Activated gamma-delta T cell treated with anti-CD3 and anti-CD28 coated beads, Interleukin-2, amount 50 U/mL, for 16 hours (primary cell): ENCODE measurements at places on chromosomes 4 and X.
A peak's percentile ranks its signal among the peaks of the same experiment; 100 is the strongest.

- DNase-seq = no peak
Observed at GRCh38 chr4:127698789-127699200, 31.4 kb upstream of the SLC25A31 start.

DNA sequence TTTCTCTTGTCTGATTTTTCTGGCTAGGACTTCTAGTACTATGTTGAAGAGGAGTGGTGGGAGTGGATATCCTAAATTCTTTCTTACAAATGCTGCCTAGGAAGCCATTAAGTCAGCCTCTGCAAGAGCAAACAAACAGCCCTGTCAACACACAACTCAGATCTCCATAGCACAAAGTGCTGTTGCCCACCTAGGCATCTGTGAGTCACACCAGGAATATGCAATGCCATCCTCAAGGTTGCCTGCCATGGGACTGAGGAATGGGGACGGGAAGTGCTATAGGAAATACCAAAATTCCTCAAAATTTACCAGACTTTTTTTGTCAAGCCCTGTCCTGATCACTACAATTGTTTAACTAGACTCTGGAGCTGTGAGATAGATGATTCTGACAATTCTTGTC, 466.9 kb downstream of the FSTL5 start:
- DNase-seq = no peak

DNA sequence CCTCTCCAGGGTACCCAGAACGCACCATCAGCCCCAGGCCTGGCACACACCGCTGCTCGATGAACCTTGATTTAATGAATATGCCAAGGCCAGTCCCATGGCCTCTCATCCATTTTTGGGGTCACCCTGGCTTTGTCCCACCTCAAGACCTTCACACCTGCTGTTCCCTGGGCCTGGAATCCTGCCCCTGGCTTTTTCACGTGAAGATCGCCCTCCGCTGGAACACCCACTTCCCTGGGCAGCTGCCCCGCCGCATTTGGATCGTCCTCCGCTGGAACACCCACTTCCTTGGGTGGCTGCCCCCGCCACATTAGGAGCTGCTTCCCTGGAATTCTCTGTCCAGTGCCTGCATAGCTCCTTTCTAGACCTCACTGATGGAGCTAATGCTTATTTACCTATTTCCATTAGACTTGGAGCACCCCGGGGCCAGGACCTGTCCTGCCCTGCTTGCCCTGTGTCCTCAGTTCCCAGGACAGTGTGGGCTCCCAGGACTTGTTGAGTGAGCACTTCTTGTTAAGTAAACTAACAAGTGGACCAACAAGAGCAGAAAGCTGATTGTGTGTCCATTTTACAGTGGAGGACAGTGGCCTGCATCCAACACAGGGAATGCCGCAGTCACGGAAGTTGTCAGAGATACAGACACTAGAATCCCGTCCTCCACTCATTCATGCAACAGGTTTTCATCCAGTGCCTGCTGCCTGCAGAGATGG, 12.5 kb downstream of the BLOC1S4 start:
- DNase-seq = no peak

- no peak for DNase-seq
Observed at GRCh38 chrX:43835559-43835958, 46.7 kb downstream of the MAOB start.

DNA sequence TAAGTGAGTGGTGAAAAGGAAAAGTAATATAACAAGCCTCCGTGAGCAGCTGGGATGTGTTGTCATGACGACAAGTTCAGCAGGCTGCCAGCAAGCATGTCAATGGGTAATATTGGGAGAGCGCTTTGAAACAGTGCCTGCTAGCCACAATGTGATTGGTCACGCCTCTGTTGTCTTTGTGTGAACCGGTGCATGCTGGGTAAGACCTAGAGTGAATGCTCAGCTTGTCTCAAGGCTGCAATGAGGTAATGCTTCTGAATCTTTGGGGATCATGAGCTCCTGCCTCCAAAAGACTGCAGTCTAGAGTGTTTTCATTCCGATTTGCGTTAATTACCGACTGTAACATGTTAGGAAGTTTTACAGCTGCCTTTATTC, 54.9 kb downstream of the STOX2 start:
- DNase-seq = no peak

- DNase-seq = no peak
Observed at GRCh38 chrX:64885850-64886249, 90.4 kb downstream of the ZC4H2 start.

- DNase-seq = peak; percentile 67
Observed at GRCh38 chr4:1009542-1010394, 1.7 kb upstream of the FGFRL1 start.

DNA sequence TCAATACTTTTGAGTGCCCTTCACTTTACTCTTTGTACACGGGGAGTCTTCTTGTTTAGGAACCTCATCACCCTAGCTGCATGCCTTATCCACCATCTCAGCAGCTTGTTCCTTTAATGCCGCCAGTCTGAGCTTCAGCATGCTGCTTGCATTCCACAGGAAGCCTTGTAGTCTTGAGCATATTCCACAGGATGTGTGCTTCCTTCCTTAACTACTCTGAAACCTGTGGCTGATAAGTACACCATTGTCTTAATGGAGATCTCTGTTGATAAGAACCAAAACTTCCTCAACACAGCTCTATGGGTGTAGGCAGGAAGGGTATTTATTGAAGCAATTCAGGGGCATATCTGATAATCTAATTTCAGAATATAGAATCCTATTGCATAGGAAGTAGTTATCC, 24.4 kb upstream of the CCNI start:
- DNase-seq = no peak

DNA sequence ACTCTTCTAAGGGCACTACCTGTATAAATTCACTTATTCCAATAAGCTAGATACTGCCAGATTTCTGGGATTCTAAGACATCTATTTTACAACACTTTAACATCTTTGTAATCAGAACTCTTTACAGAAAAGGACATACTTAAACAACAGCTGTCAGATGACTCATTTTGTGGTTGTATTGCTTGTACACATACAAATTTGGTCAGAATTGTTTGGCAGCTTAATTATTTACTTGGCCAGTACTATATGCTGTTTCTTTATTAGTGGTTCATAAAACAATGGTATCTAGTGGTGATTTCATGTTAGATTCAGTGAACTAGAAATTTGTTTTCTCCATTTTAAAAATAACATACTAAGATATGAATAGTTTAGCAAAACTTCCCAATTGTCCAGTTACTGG, 27.2 kb downstream of the PALLD start:
- DNase-seq = no peak
